ENCODE measurements at places on chromosomes 2 and 18. TPM values are rescaled to one million over a fixed set of nuclear protein-coding genes. Genes with fewer than 3 reads are reported as not detected.

- no peak for DNase-seq
Measured at GRCh38 chr2:199757233-199757870, 93.6 kb downstream of the FTCDNL1 start.

DNA sequence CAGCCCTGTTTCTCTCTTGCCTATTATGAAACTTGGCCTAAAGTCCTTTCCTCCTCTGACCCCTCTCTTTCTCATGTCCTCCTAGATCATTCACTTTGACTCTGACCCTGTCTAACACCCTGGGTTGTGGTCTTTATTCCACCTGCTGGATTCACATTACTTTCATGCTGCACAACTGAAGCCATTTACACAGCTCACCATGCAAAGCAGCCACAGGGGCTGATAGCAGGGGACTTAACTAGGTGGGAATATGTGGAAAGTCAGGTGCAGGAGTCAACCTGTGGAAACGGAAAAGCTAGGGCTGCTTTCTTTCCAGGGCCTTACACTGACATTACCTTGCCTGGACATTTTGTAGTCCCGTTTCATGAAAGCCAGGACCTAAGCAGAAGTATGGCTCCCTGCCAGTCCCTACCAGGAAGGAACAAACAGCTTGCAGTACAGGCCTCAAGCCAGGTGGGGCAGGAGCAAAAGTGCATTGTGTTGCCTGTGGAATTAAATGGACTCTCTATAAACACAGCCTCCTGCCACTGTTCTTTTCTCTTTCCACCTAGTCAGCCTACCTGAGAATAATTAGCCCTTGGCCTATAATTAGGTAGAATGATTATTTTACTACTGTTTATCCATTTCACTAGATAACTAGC is 11.8 kb downstream of the MAPRE3 start:
- DNase-seq = no peak

GRCh38 chr18:45039376-45039775 is 358.7 kb downstream of the SETBP1 start:
- no peak for DNase-seq

DNA sequence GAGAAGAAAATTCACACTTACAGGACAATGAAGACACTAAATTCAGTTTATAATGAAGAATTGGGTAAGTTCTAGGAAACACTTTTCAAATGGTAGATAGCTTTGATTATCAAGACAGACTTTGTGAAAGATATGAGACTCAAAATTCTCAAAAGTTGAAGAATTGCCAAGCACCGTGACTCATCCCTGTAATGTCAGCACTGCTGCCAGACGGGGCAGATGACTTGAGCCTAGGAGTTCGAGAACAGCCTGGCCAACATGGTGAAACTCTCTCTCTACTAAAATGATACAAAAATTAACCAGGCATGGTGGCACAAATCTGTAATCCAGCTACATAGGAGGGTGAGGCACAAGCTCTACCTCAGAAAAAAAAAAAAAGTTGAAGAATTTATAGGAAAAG is 1820.1 kb upstream of the LRRTM1 start:
- DNase-seq = no peak

DNA sequence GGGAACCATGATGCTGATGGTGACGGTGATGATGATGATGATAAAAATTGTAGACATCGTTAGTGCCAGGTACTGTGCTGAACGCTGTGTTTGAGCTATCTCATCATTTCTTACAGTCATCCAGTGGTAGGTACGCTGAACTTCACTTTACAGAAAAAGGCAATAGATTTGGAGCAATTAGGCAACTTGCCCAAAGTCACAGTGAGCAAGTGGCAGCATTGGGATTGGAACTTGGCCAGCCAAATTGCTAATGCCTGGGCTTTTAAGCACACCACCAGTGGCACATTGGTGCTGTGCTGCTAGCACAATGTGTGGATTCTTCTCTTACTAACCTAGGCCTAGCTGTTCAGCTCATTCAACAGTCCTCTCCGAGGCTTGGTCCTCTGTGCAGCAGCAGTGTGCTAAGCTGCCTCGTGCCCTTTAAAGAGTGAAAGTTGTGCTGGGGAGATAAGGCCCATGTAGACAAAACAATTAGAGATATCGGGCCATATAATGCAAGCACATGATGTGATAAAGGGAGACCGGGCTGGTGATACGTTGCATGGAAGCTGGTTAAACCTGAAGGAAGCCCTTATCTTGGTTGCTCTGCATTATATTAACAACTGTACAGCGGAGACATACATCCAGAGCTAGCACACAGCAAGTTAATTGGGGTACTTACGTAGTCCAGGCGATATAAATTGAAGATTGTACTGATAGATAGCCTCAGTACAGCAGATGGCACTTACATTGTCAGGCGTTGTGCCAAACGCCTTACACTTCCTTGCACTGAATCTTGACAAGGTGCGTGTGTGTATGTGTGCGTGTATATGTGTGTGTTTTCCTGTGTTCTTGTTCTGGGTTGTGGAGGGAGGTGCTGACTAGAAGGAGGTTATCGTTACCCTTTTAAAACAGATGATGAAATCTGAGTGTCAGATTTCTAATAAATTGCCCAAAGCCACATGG is 28.4 kb downstream of the HK2 start:
- DNase-seq = no peak

DNA sequence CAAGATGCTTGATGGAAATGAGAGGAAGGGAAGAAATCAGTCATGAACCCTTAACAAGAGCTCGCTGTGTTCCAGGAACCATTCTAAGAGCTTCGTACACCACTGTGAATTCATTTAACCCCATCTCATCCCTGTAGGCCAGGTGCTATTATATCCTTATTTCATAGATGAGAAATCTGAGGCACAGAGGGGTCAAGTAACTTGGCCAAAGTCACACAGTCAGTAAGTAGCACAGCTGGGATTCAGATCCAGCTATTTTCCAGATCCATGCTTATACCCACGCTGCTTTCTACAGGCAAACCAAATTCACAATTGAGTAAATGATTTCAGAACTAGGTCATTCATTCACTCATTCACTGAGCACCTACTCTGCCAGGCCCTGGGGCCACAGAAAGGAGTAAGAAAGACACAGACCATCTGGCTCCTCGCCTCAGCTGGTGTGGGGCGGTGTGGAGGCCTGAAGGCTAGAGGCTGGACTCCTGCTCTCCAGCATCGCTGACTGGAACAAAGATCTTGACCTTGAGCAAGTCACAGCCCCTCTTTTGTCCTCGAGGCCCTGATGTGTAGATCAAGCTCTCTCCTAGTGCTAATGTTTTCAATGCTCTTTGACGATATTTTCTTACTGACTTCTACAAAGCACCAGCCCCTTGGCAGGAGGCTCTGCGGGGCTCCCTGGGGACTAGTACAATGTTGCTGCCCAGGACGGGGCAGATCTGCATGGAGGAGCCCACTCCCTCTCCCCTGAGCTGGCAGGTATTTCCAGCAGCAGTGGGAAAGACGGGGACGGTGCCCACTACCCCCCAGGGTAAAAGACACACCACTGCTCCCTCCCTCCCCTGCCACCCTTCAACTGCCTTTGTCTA is 26.5 kb downstream of the STEAP3 start:
- no peak for DNase-seq

SAG gene
- not detected for total RNA-seq

ARHGEF33 gene
- 0.95 TPM for total RNA-seq

HOXD12 gene
- not detected for total RNA-seq

DTNA gene
- total RNA-seq = 32.7 TPM
